Hindlimb muscle (tissue), 1 donor: ENCODE measurements at places on chromosomes 16 and 17. TPM values are rescaled to one million over a fixed set of nuclear protein-coding genes. Genes with fewer than 3 reads are reported as not detected.

RTN4RL1 gene
- 2.9 TPM for polyA plus RNA-seq

SEPTIN1 gene
- polyA plus RNA-seq: 3.2 TPM

CCL5 gene
- polyA plus RNA-seq: 0.74 TPM

EME1 gene
- 4.9 TPM for polyA plus RNA-seq

MGAT5B gene
- polyA plus RNA-seq: 1.0 TPM

TNFRSF17 gene
- not detected for polyA plus RNA-seq

NHLRC4 gene
- polyA plus RNA-seq: 1.4 TPM

PTGES3L gene
- polyA plus RNA-seq: 69.1 TPM

ENGASE gene
- 21.9 TPM for polyA plus RNA-seq
